ENCODE measurements at places on chromosomes 5 and 9. TPM values are rescaled to one million over a fixed set of nuclear protein-coding genes. Genes with fewer than 3 reads are reported as not detected.

DNA sequence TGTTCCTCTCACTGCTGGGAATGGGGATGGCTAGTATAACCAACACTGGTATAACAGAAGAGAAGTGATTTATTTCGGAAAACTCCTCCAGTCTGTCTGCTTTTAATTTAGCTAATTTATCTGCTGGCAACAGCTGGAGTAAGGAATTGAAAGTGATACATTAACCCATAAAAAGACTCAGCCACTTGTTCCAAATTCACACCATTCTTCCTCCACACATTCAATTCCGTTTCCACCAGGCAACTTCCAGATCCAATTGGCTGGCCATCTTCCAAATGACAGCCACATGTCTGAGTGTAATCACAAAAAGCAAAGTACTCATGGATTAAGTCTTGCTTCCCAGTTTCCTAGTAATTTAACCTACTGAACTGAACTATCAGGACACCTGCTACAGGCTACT is 77.1 kb upstream of the RETREG1 start:
- no peak overlapping the region for H3K27ac ChIP-seq
- DNase-seq = no peak
- no peak overlapping the region for H3K4me3 ChIP-seq
- H3K27me3 ChIP-seq = no peaks in the 10 kb centered on the region

- H3K27ac ChIP-seq = no peak overlapping the region
- no peak for DNase-seq
- H3K27me3 ChIP-seq = no peaks in the 10 kb centered on the region
- peaks cover 5% of the 10 kb centered on the region for H3K4me1 ChIP-seq
Measured at GRCh38 chr9:673264-673965, 168.1 kb upstream of the DMRT1 start.

- no peaks in the 10 kb centered on the region for H3K4me1 ChIP-seq
- H3K4me3 ChIP-seq = no peak overlapping the region
- peaks cover 4% of the 10 kb centered on the region for H3K36me3 ChIP-seq
- no peak for DNase-seq
- no peaks in the 10 kb centered on the region for H3K27me3 ChIP-seq
Measured at GRCh38 chr9:37859043-37859442, 44.9 kb downstream of the SLC25A51 start.

- H3K4me3 ChIP-seq = no peak overlapping the region
- H3K4me1 ChIP-seq = no peaks in the 10 kb centered on the region
- DNase-seq = no peak
- H3K27me3 ChIP-seq = no peaks in the 10 kb centered on the region
Measured at GRCh38 chr9:18771011-18771410, 262.0 kb downstream of the SAXO1 start.

DNA sequence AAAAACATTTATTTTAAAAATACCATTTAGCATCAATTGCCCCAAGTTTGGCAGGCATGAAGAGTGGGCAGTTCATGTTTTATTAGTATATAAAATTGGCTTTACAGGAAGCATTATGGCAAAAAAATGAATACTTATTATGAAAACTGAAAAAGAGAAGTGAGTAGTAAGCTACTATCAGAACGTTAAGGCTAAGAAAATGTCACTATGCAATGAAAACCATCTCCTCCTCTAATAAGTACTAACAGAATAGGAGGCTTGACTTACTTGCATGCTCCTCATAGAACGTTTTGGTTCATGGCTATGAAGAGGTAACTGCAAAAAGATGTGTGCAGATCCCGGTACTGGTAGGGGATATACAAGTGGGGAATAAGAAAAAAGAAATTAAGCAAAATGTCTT is 23.6 kb downstream of the TICAM2 start:
- H3K27me3 ChIP-seq = no peaks in the 10 kb centered on the region
- no peak overlapping the region for H3K4me3 ChIP-seq
- no peak overlapping the region for H3K27ac ChIP-seq
- H3K4me1 ChIP-seq = no peaks in the 10 kb centered on the region

The AQP7 gene
- total RNA-seq = not detected

The ERP44 gene
- total RNA-seq = 14.1 TPM
